Activated naive CD8-positive, alpha-beta T cell treated with anti-CD3 and anti-CD28 coated beads, Interleukin-2, amount 50 U/mL, for 16 hours (primary cell): ENCODE measurements at places on chromosomes 13 and 19.
A peak's percentile ranks its signal among the peaks of the same experiment; 100 is the strongest.

GRCh38 chr19:46461537-46461936, 9.8 kb downstream of the PNMA8A start:
- no peak for DNase-seq

- DNase-seq = no peak
Observed at GRCh38 chr13:39965309-39965708, 309.8 kb downstream of the COG6 start.

DNA sequence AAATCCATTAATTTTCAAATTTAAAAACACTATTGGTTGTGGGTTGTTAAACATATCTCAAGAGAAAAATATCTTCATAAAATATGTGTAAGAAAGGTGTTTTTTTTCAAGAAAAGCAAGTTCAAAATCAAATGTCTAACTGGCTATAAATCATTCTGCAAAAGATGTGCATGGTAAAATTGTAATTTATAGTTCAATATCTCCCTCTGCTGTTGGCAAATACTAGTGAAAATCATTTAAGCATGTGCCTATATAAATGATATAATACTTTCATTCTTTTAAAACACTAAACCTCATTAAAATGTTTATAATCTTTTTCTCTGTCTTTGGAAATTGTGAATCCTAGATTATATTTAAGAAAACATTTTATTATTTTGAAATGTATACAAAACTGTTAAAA, 17.2 kb upstream of the SLITRK6 start:
- no peak for DNase-seq

- DNase-seq = peak; percentile 39
Observed at GRCh38 chr19:4909156-4909896, at the start of gene UHRF1. UHRF1 (plus strand) TSS chr19:4909501; CDS start chr19:4910886, 1,385 bp downstream.

- no peak for DNase-seq
Observed at GRCh38 chr13:40379196-40379595, 287.2 kb downstream of the FOXO1 start.

DNA sequence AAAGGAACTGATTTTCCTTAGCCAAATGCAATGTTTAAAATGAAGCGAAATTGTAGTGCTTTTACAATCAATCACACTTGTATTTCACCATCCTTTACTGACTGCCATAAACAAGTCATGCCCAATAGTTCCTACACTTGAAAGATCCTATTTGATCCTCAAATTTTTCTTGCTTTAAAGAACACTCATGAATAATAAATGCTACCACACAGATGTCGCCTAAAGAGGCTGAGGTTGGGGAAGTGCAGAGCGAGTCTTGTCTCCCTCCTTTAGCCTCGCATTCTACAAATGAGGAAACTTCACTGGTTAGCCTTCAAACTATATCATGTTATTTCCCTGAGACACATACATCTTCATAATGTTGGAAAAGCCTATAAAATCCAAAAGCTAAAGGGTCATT, 18.7 kb upstream of the AMER2 start:
- no peak for DNase-seq

DNA sequence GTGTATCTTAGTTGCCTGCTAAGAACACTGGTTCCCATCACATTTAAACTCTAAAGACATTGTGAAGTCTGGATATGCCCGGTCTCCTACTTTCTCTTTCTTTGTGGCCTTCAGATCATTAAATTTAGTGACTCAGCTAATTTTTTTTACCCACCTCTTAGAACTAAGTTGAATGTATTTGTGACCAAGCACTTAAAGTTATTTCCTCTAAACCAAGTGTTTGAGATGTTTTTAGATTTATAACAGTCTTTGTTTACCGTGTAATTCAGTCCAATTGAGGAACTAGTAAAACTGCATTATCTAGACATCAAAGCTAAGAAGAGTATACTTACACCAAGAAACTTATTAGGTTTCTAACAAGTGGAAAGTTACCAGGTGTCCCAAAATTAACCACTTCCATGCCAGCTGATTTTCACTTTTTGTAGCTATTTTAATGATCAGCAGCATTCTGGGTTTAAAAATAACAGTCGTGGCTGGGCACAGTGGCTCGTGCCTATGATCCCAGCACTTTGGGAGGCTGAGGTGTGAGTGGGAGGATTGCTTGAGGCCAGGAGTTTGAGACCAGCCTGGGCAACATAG, 53.1 kb downstream of the ARHGAP35 start:
- DNase-seq = no peak

DNA sequence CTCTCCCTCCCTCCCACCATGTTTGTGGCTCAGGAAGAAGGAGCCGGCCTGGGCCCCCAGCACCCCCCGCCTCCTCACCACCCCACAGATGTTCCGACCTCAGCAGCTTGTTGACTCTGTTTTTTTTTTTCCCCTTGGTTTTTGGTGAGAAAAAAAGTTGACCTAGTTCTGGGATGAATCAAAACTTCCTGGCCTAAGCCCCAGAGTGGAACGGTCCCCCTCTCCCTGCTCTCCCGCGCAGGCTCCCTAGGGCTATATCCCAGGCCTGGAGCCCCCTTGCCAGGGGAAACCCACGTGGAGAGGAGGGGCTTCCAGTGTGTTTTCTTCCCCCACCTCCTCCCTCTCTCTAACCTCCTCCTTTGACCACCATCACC, 4.0 kb downstream of the COL5A3 start:
- DNase-seq = no peak

- DNase-seq = no peak
Observed at GRCh38 chr19:3968556-3969434, 2.1 kb downstream of the DAPK3 start.

DNA sequence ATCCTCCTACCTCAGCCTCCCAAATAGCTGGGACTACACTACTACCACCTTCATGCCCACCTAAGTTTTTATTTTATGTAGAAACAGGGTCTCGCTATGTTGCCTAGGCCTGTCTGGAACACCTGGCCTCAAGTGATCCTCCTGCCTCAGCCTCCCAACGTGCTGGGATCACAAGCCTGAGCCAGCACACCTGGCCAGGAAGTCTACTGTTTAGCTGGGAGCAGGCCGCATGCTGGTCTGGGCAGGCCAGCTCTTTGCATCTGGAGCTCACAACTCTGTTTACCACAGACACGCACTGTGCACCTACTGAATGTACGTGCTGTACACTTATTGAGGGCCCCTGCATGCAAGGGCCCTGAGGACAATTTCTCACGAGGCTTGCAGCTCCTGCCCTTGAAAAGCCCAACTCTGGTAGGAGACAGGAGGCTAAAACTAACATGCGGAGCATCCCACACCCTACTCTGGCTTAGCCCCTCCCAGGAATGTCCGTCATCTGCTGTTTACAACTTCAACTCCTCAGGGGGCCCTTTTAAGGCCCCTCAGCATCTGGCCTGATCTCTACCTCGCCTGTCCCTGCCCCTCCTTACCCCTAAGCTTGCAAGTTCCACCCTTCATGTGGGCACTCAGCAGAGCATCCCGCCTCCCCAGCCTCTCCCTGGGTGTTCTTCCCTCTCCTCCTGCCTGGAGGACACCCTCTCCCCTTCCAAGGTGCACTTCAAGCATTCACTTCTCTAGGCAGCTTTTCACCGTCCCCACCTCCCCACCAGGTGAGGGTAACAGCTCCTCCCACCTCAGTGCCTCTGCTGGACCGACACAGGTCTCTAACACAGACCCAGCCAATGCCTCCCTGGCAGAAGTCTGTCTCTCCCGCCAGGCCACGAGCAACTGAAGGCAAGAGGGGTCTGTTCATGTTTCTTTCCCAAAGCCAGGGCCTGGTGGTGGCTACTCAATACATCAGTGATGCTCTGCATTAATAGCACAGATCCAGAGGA, 114.2 kb upstream of the UQCRFS1 start:
- DNase-seq = no peak

DNA sequence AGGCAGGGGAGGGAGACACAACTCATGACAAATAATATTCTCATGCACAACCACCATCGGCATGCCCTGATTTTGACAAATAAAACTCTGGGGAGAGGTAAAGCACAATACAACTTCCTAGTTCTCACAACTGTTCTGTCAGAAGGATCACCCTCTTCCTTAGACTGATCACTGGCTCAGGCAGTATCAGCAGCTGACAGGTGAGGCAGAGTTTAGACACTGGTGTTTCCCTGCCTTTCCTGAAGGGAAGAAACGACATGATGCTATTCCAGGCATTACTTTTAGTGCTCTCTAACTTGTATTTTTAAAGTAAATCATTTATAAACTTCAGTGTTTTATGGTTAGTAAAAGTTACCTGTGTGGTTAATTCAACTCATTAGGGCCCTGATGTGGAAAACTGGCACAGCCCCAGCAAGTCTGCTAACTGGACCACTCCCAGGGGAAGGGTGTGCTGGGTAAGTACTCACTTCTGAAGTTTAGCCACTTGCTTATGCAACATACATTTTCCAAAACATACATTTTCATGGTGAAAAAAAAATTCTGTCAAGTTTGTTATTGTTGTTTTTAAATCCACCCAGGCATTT, 82.8 kb downstream of the CRYL1 start:
- DNase-seq = no peak

- DNase-seq = no peak
Observed at GRCh38 chr13:30943881-30944280, 11.4 kb downstream of the TEX26 start.

GRCh38 chr13:43363156-43363953, 340.0 kb downstream of the DNAJC15 start:
- DNase-seq = no peak
